ENCODE measurements at places on chromosomes 3 and 15.

DNA sequence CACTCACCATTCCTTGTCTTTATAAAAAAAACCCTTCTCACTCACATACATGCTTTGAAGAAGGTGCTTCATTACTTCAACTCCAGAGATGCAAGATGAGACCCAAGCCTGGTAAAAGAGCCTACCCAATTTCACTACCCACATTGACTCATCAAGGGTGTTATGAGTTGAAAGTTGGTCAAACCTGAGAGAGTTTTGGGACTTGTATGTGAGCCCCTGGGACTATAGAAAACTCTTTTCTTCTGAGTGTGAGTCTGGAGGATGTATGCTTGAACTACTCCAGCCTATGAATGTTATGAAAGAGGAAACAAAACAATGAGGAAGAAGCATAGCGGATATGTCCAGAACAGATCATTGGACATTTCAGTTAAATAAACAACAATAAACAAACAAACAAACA, 106.5 kb upstream of the SATB1 start:
- DNase-seq: no peak

DNA sequence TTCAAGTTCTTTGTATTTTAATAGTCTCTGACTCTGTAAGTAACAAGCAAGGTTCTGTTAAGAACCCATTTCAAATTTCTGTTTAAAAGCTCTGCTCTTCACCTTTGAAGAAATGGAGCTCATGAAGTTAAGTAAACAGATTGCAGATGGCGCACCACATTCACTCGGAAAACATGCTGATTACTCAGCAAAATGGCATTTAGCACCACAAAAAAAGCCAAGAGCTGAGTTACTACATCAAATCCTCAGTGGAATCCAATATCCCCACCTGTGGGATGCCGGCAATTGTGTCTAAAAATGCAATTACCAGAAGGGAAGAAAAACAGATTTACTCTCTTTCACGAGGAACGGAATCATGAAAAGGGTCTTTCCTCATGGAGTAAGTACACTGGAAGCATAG, 758.0 kb downstream of the NTRK3 start:
- DNase-seq: no peak

- no peak for DNase-seq
These were observed 24.8 kb downstream of the PRR20G start for GRCh38 chr3:127263037-127263436.

DNA sequence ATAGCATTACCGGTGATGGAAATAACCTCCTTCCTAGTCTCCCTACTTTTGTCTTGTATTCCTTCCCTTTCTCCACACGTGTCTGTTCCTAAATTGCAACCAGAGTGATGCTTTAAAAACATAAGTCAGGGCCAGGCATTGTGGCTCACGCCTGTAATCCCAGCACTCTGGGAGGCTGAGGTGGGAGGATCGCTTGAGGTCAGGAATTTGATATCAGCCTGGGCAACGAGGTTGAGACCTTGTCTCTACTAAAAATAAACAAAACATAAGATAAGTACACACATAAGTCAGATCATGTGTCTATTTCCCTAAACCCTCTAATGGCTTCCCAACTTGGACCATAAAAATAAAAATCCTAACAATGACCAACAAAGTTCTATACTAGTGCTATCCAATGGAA, 18.4 kb downstream of the ARMC8 start:
- no peak for DNase-seq

- no peak for DNase-seq
These were observed 37.7 kb upstream of the SYNPR start for GRCh38 chr3:63240381-63240902.

DNA sequence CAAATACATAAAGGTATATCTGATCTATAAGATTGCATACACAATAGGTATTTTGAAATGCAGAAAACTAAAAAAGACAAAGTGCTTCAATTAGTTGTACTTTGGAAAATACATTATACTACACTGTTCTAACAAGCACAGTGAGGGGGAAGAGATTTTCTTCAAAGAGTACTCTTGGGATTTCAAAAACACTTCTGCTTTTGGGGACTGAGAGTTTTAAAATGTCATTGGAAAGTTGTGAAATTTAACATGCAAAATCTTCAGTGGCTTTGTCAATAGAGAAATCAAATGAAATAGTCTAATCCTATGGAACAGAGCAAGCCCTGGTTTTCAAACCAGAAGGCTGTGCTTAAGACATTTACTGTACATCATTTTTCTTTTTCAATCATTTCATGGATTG, 322.2 kb upstream of the SEMA6D start:
- DNase-seq: no peak

DNA sequence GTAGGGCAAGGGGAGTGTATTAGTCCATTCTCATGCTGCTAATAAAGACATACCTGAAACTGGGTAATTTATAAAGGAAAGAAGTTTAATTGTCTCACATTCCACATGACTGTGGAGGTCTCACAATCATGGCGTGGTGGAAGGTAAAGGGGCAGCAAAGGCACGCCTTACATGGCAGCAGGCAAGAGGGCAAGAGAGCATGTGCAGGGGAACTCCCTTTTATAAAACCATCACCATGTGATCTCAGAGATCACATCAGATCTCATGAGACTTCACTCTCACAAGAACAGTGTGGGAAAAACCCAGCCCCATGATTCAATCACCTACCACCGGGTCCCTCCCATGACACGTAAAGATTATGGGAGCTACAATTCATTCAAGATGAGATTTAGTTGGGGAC, 41.4 kb downstream of the SUMF1 start:
- no peak for DNase-seq

- no peak for DNase-seq
These were observed 64.9 kb downstream of the PLSCR2 start for GRCh38 chr3:146404436-146404835.

DNA sequence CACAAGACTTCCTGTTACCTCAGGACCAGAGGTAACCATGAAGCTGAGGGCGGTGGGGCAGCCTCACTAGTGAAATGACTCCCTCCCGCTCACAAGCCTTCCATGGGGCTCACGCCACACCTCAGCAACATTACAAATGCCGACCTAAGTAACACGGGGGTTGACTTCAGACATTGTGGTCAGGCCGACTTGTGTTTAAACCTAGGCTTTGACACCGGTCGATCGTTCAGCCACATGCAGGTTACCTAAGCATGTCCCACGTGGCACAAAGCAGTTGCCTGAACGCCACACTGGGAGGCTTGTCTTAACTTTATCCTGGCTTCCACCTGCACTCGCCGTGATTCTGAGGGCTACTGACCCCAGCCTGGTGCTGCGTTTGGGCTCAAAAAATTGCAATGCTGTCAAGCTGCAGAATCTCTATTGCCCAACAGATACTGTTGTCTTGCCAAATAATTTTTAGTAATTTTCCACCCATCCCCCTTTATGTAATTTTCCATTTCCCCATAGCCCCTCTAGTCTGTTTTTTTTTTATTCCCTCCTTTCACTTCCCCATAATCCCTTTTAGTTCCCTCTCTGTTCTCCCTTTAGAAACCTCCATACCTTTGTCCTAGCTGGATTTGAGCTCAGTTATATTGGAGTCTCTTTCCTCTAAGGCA, 158.6 kb upstream of the RGMA start:
- DNase-seq: no peak

GRCh38 chr3:60877188-60877587, 374.1 kb downstream of the FHIT start:
- no peak for DNase-seq

- no peak for DNase-seq
These were observed 25.1 kb downstream of the SPSB4 start for GRCh38 chr3:141076036-141076773.

DNA sequence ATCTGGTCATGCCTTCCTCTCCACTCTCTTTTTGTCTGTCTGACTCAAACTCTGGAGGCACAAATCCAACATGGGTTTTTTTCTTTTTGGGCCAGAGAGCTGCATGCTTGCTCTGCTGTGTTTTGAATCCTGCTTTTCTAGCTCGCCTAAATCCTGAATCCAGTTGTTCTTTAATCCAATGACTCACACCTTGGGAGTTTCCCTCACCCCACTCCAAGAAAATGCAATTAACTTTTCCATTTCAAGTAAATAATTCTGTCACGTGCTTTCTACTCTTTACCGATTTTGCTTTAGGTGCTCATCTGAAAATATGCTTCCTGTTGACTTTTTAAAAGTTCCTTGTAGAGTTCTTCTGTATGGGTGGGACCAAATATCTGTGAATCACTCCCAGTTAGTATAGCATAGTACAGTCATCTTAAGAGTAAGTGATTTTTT, 47.6 kb downstream of the SLMAP start:
- DNase-seq: no peak

GRCh38 chr3:120192159-120192558, 92.9 kb downstream of the GPR156 start:
- no peak for DNase-seq

DNA sequence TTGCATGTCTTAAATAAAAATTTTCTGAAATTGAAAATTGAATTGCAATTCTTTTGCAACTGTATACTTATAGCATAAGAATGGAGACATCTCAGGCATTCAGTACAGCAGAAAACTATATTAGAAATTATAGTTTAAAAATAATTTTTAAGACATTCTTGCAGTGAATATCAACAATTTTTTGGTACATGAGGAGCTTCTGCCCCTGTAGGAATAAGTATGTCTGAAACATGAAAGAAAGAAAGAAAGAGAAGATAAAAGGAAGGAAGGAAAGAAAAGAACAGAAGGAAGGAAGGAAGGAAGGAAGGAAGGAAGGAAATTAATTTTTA, 165.0 kb downstream of the GMNC start:
- no peak for DNase-seq

DNA sequence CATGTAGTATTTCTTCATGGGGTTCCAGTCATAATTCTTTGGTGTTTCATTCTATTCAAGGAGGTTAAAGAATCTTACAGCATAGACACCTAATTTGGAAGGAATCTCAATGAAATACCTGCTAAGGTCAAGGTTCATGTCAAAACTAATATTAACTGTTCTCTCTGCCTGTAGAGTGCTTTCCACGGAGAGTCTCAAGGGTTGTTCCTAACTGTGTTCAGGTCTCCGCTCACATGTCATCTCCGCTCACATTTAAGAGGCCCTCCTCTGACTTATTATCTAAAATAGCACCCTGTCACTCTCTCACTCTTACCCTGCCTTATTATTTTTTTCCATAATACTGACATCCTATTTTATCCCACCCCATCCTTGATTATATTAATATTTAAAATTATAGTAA, 239.9 kb downstream of the RBMS3 start:
- no peak for DNase-seq

DNA sequence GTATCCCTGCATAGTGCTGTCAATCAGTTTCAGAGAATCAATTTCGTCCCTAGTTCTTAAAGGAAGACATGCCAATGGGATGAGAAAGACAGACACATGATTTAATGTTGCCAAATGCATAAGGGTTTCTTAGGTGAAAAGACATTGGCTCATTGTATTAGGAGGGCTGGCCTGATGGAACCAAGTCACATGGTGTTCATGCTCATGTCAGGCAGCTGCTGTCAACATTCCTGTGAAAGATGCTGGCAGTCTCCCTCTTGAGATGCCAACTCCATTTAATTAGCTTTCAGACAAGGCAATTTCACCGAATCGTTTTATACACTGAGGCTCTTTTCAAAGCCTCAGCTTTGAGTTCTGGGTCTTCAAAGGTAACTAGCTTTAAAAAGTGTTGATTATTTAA, 16.1 kb upstream of the IL1RAP start:
- no peak for DNase-seq

DNA sequence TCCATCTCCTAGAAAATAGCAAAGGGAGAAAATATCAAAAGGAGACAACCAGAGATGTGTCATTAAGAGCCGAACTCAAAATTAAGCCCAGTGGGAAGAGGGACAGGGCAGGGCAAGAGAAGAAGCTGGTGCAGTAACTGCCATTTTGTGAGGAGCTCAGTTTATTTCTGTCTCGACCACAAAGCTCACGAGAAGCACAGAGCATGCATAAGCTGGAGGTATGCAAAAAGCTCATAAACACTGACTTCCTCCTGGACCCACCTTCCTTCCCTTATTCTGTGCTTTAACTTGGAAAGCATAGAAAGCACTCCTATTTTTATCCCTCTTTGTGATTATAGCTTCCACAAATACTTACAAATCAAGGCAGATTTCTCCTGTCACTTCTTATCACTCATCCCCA, 81.3 kb downstream of the DGKG start:
- DNase-seq: no peak

GRCh38 chr3:157369727-157370421, 66.8 kb upstream of the PTX3 start:
- DNase-seq: no peak

GRCh38 chr3:133572158-133573053, 1.1 kb upstream of the CDV3 start:
- no peak for DNase-seq

DNA sequence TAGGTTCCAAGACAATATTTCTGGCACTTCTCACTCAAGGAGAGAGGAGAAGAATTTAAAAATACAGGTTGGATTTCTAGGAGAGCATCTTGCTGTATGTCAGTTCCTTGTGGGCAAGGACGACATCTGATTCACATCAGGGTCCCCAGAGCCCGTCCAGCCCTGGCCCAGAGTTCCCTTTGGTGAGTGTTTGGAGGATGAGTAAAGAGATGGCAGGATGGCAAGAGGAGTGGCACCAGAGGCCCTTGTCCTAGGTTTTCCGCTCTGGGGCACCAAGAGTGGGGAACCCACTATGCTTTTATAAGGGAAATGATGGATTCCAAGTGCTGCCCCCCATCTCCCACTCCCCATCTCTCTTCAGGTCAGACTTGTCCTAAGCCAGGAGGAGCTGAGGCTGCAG, 181.8 kb downstream of the TBC1D2B start:
- DNase-seq: no peak

DNA sequence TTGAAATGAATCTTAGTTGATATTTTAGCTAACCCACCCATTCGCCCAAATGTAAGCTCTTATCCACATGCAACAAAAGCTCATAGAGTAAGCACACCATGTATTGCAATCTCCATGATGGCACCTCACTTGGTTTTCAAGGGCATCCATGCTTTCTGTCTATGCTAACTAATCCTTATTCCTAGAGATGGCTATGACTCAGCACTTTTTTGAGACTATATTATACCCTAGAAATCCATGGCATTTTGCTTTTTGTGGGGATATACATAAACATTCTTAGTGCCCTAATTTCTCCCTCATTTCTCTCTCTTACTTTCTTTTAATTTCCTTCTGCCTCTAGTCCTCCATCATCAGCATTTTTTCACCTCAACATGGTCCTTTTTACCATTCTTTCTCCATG, 168.5 kb upstream of the STT3B start:
- DNase-seq: no peak
